CD4-positive, alpha-beta memory T cell (primary cell): ENCODE measurements at places on chromosomes 2 and 18. TPM values are rescaled to one million over a fixed set of nuclear protein-coding genes. Genes with fewer than 3 reads are reported as not detected.
A peak's percentile ranks its signal among the peaks of the same experiment; 100 is the strongest.

Gene VWA3B
- total RNA-seq: not detected

Gene RFTN2
- not detected for total RNA-seq

Gene ANKRD62
- total RNA-seq: not detected

- H3K4me1 ChIP-seq: no peaks in the 10 kb centered on the region
- H3K36me3 ChIP-seq: no peaks in the 10 kb centered on the region
- DNase-seq: no peak
- H3K4me3 ChIP-seq: no peak overlapping the region
- H3K27ac ChIP-seq: no peak overlapping the region
- H3K27me3 ChIP-seq: no peaks in the 10 kb centered on the region
These were observed 228.7 kb downstream of the TXNL1 start for GRCh38 chr18:56409736-56410135.

GRCh38 chr18:681985-682384, 24.5 kb downstream of the TYMS start:
- peak; percentile 65 for DNase-seq
- H3K27ac ChIP-seq: peak overlapping the region; percentile 11
- H3K36me3 ChIP-seq: peaks cover 15% of the 10 kb centered on the region
- no peaks in the 10 kb centered on the region for H3K27me3 ChIP-seq
- H3K4me1 ChIP-seq: peaks cover 22% of the 10 kb centered on the region
